ENCODE measurements at places on chromosomes 7 and 10. TPM values are rescaled to one million over a fixed set of nuclear protein-coding genes. Genes with fewer than 3 reads are reported as not detected.

Gene TMEM140
- total RNA-seq = 0.86 TPM

DNA sequence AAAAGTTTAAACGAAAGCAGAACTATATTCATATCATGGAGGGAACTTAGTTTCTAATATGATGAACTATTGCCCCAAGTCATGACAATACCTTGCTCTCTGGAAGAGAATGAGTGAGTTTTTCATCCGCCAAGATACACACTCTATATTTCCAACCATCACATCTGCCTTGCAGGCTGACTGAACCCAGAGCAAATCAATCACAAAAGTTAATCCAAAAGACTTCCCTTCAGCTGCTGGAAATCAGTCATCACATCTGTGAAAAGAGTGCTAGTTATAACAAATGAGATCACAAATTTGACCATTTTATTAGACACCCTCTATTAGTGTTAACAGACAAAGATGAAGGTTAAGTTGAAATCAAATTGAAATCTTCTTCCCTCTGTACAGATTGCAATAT lies 261.7 kb upstream of the PRKCQ start:
- no peak for DNase-seq

DNA sequence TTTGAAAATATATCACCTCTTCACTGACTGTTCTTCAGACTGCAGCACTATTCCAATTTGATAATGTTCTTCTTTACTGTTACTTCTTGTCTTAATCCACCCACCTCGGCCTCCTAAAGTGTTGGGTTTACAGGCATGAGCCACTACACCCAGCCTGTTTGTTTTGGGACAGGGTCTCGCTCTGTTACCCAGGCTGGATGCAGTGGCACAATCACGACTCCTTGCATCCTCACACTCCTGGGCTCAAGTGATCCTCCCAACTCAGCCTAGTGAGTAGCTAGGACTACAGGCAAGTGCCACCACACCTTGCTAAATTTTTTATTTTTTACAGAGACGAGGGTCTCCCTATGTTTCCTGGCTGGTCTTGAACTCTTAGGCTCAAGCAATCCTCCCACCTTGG lies 77.9 kb downstream of the NDUFB2 start:
- DNase-seq = no peak

Gene HECTD2
- 0.22 TPM for total RNA-seq

GRCh38 chr7:8044761-8045430 lies 76.3 kb downstream of the GLCCI1 start:
- no peak for DNase-seq

Gene ERVW-1
- total RNA-seq = not detected

GRCh38 chr7:158252081-158252836 lies 335.4 kb downstream of the PTPRN2 start:
- DNase-seq = no peak

Gene ZWINT
- 24.9 TPM for total RNA-seq

DNA sequence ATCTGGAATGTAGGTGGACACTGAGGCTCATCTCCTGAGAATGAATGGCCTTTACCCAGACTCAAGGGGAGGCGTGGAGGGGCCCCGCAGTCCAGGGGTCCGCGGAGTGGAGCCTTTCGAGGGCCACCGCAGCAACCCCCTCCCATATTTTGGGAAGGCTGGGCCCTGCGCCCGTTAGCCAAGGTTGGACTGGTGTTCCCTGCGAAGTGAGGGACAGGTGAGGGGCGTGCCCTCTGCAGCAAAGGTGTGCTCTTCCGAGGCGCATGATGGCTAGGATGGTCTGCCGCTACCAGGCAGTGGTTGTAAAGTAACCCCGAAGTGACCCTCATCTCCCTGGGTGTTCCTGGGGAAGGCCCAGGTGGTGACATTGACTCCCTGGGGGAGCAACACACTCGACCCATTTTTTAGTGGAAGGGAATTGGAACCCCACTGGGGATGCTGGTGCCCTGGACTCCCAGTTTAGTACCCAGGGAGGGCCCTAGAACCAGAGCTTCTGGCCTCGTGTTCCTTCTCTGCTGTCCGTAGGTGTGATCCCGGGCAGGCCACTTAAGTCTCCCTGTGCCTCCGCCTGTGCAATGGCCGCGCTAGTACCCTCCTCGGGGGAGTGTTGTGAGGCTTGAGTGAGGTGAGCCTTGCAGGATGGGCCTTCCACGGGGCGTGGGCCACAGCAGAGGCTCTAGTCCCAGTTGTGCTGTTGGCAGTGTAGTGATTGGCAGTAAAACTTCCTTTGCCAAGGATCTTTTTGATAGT lies 779 bp downstream of the FAM241B start:
- DNase-seq = no peak

Gene EVX1
- total RNA-seq = not detected

Gene GBX1
- not detected for total RNA-seq
